ENCODE measurements at places on chromosomes 2 and 18.

GRCh38 chr18:59509481-59510442 is 150.7 kb upstream of the LMAN1 start:
- no peak for DNase-seq

DNA sequence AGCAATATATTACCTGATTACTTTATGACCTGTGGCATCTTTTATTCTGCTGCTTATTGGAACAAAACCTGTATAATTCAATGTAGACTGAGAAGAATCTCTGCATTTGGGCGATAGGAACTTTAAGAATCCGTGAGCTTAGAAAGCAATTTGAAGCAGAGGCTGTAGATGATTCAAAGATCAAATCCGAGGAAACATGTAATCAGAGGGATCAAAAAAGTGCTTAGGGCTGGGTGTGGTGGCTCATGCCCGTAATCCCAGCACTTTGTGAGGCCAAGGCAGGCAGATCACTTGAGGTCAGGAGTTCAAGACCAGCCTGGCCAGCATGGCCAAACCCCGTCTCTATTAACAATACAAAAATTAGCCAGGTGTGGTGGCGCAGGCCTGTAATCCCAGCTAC is 198.4 kb downstream of the MTX2 start:
- DNase-seq = no peak

- DNase-seq = no peak
Measured at GRCh38 chr2:62672601-62673000, 32.9 kb upstream of the EHBP1 start.

- no peak for DNase-seq
Measured at GRCh38 chr2:128282976-128283810, 35.5 kb downstream of the HS6ST1 start.

GRCh38 chr2:193885419-193885818 is 1690.7 kb upstream of the TMEFF2 start:
- DNase-seq = no peak

DNA sequence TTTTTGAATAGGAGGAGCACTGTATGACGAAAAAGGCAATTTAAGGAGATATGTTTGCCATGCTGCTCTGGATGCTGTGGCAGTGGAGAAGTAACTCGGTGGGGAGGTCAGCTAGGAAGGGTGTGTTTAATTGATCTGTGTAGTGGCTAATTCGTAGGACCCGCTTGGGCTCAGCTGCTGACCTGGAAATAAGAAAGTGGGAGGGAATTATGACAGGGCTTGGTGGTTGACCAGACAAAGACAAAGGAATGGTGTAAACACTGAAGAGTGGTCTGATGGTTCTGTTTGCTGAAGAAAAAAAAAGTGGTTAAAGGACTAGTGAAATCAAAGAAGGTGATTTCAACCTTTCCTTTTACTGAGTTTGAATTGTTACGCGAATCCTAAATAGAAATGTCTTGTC is 146.0 kb downstream of the MAP4K4 start:
- no peak for DNase-seq

- DNase-seq = no peak
Measured at GRCh38 chr18:906416-907114, 1.9 kb downstream of the ADCYAP1 start.

- no peak for DNase-seq
Measured at GRCh38 chr2:70686577-70687460, 81.2 kb downstream of the ADD2 start.

DNA sequence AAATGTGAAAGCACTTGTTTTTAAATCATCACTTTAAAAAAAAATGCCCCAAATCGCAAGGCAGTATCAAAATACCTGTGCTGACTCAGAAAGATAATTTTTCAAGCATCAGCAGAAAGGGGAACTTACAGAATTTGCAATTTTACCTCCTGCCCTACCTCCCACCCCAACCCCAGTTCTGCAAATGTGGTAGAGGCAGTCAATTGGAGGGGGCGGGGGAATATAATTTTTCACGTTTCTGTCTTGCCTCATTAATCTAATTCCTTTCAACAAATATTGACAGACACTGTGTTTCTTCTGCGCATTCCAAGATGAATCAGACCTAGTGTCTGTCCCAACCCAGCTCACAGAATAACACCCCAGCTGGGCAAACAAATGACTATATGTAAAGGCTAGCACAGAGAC is 76.8 kb downstream of the ALPK2 start:
- no peak for DNase-seq

- DNase-seq = no peak
Measured at GRCh38 chr2:190837420-190837819, 43.2 kb upstream of the GLS start.

DNA sequence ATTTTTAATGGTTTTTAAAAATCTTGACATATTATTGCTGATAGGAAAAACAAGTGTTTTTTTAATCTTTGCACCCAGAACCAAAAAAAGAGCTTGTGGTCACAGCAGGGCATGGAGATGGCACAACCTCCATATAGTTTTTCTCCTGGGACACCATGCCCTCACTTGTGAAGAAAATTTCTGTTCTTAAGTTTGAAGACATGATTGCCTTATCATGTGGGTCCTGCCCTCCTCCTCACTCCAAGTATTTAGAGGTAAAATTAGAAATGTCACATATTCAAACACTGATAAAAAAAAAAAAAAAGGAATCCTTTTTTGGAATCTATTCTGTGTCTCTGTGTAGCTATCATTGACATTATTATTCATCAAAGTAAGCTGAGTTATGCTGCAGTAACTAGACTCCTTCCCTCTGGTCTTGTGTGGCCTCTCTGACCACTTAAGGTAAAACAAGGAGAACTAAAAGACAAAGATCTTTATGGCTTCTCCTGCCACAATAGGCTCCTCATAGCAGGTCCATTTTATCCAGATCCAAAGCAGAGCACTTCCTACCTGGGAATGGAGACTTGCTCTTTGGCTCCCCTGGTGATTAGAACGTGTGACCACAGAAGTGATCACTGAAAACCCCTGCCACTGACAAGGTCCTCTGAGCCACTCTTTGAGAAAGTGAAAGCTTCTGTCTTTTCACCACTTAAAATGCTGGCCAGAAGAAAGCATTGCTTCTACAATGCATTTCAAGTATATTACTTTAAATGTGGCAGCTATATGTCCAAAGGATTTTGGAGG is 19.8 kb downstream of the ADD2 start:
- DNase-seq = no peak

- no peak for DNase-seq
Measured at GRCh38 chr18:24397131-24397693, 412 bp downstream of the OSBPL1A start.

DNA sequence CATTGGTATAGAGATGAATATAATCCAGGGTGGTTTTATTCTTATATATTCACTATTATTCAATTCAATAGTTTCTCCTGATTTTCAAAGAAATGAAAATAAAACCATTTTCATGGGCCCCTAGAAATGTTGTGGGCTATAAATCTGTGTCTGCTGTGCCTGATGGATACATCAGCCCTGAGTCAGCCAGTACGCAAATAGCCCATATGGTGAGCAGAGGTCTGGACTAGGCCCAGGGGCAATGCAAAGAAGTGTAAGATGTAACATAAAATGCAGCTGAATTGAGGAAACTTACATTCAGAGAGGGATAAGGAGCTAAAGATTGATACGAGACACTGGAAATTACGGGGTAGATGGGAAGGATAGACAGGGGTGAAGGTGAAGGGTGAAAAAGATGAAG is 122.5 kb downstream of the MAIP1 start:
- no peak for DNase-seq

- DNase-seq = no peak
Measured at GRCh38 chr18:29226213-29226612, 1049.3 kb upstream of the CDH2 start.

DNA sequence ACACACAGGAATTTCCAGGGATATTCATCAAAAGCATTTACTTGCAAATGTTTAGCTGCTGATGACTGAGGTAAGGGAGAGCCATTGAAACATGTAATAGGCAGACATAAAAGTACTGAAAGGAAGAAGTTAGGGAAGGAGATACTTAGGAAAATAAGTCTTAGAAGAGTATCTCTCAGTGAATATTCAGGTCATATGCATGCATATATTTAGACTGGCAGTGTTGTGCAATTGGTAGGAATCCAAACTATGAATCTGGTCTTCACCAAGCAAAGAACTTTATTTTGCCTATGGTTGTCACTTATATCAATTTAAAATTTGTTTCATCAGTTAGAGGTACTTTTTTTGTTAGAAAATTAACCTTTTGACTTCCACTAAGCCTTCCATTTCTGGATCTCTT is 1490.7 kb downstream of the SUCLG1 start:
- no peak for DNase-seq

DNA sequence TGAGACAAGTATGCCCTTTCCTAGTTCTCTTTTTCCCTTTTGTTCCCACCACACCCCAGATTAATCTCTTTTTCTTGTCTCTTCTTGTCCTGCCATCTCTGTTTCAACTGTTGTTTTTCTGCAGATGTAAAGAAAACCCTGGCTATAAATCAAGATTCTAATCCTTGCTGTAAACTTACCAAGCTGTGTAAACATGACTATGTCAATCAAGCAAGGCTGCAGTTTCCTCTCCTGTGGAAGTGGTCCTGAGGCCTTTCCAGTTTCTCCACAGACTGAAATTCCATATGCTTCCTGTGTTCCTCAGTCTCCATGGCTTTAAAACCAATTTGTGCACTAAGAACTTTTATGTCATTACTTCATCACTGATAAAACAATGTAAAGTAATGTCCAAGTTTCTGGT is 288.8 kb upstream of the PIK3C3 start:
- DNase-seq = no peak

GRCh38 chr2:190529486-190530247 is 4.9 kb downstream of the NEMP2 start:
- DNase-seq = no peak

GRCh38 chr18:47203626-47204464 is 27.7 kb upstream of the IER3IP1 start:
- DNase-seq = no peak

GRCh38 chr2:105870858-105871257 is 126.1 kb downstream of the NCK2 start:
- no peak for DNase-seq

DNA sequence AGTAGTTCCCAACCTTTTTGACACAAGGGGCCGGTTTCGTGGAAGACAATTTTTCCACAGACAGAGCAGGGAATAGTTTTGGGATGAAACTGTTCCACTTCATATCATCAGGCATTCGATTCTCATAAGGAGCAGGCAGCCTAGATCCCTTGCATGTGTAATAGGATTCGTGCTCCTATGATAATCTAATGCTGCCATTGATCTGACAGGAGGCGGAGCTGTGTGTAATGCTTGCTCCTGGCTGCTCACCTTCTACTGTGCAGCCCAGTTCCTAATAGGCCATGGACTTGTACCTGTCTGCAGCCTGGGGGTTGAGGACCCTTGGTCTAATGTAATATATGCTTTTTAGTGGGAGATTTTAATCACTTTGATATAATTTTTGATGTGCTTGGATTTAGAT is 188.7 kb upstream of the KLHL14 start:
- no peak for DNase-seq

DNA sequence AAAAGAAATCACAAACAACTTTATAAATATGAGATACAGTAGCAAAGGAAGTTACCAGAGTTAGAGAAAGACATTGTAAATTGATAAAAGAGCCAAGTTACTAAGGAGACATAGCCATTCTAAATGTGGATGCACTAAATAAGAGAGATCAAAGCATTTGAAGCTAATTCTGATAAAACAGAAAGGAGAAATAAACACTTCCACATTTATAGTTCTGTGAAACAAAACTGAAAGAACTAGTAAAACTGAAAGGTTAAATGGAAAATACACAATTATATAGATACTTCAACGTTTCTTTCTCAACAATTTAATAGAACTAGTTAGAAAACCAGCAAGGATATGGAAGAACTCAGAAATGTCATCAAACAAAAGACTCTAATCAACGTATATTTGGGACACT is 309.0 kb upstream of the CDH2 start:
- DNase-seq = no peak

DNA sequence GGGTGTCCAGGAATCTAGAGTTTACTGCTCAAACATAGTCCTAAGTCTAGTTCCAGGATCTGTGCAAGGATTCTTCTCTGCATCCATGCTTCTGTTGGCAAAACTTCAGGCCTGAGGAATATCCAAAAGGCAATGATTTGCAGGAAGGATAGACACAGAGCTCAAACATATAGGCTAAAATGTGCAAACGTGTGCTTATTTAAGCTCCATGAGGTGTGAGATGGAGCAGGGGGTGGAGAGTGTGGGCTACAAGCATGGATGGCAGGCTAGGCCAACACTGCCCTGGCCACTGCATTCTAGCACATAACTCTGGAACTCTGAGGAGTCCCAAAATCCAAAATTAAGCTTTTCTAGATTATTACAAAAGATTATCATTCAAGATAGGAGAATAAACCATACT is 301.1 kb downstream of the PAX3 start:
- no peak for DNase-seq

- DNase-seq = no peak
Measured at GRCh38 chr18:47601581-47602272, 328.7 kb downstream of the SMAD2 start.

GRCh38 chr2:180540761-180541160 is 439.6 kb upstream of the UBE2E3 start:
- DNase-seq = no peak

GRCh38 chr18:52402814-52403213 is 62.8 kb downstream of the DCC start:
- DNase-seq = no peak

DNA sequence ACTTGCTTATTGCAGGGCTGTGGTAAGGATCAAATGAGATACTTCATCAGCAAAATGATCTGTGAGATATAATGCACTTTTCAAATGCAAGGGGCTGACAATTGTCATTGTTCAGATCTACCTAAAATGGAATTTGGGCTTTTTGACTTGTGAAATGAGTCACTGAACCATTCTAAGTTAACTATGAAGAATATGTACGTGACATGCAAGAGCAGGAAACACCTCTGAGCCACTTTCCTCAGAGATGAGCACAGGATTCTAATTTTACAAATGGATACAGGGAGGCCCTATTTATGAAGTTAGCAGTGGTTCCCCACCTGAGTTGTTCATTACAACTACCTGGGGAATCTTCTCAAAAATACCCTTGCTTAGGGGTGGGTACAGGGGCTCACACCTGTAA is 26.7 kb downstream of the CTLA4 start:
- no peak for DNase-seq

GRCh38 chr2:133360882-133361281 is 207.4 kb downstream of the NCKAP5 start:
- no peak for DNase-seq

- no peak for DNase-seq
Measured at GRCh38 chr18:30280861-30281470, 761.6 kb downstream of the DSC3 start.

GRCh38 chr2:178892751-178893625 is 85.8 kb upstream of the TTN start:
- no peak for DNase-seq

DNA sequence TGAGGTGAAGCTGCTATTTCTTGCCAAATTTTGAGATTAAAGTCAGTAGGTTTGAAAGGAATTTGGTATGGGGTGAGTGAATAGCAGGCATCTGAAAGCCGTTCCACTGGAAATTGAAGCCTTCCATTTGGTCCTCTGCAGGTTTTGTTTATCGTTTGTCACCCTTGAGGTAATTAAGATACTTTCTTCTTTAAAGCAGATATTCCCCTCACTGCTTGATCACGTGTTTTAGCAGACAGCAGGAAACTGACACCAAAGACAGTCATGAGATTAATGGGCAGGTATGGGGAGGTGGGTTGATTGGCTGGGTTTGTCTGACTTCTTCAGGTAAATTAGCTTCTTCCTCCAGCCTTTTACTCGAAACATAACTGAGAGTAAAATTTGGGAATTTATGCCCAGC is 10.7 kb downstream of the LPIN1 start:
- no peak for DNase-seq

All from activated gamma-delta T cell treated with Interleukin-2 at 50 U/mL for 16 hours (primary cell).